Stimulated activated CD8-positive, alpha-beta memory T cell treated with anti-CD3 and anti-CD28 coated beads, Interleukin-15, amount 100 ng/mL, for 4 hours (primary cell): ENCODE measurements at places on chromosomes 4 and X.

- DNase-seq: no peak
Measured at GRCh38 chr4:75514949-75515612, 808 bp downstream of the THAP6 start.

- DNase-seq: no peak
Measured at GRCh38 chr4:15007201-15007600, 4.9 kb downstream of the CPEB2 start.

- DNase-seq: no peak
Measured at GRCh38 chr4:83629945-83630721, 94.2 kb downstream of the GPAT3 start.

DNA sequence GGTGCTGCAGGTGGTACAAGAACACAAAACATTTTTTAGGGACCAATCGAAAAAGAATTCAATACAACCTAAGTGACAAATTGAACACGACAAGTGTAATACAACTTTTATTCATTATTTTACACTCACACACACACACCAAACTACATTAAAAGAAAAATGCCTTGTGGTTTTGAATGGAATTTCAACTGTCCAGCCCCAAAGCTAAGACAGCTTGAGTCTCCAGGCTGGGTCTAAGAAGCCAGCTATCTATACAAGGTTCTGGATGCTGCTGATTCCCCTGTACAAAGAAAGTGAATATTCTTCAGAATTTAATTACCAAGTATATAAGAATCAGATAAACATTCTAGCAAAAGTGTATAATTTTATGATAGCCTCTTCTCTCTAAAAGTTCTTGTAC, 118.2 kb downstream of the PPP3CA start:
- no peak for DNase-seq

DNA sequence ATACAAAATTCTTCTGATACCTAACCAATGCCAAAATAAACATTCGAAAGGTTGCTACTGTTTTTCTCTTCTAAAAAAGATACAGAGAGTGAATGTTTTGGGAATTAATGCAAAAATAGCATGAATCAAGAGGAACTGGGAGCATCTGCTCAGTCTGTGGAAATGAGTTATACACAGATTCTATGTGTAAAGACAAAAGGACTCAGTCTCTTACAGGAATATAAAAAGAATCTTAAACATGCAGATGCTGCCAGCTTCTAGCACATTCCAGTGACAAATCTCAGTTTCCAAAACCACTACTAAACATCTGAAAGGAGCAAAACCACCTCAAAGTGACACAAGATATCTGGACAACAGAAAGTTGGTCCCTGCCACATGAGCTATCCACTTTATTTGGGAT, 55.0 kb downstream of the PAPSS1 start:
- DNase-seq: no peak
